SJCRH30 (cell line): ENCODE measurements at places on chromosomes 7 and 10. TPM values are rescaled to one million over a fixed set of nuclear protein-coding genes. Genes with fewer than 3 reads are reported as not detected.

- DNase-seq = no peak
Observed at GRCh38 chr10:110349386-110349785, 44.7 kb upstream of the SMNDC1 start.

DNA sequence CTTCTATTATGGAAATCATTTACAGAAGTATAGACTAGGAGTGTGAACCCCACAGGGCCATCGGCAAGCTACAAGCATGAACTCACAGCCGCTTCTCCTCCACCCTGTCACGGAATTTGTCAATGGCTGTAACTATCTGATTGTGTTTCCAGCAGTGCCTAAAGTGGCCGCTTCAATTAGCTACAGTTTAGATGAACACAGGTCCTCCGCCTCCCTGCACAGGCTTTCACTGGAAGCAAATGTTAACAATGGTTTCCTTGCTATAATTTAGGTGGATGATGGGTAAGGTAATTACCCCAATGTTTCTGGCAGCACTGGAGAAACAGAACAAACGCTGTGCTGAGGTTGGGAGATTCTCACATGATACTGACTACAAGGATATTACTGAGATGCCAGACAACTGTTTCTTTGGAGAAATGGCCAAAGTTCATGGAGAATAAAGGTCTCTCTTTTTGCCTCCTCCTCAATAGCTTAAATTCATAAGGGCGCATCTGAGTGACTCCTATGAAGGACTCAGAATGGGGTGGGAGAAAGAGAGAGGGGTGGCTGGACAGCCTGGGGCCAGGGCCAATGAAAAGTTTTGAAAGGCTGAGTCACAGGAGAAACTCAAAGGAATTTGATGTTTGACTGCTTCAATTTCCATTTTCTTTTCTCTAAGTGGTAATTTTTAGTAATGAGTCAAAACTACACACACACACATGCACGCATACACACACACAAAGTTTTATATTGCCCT lies 78.9 kb downstream of the SVIL start:
- DNase-seq = no peak

GRCh38 chr7:70456719-70457118 lies 675.2 kb upstream of the GALNT17 start:
- no peak for DNase-seq

DNA sequence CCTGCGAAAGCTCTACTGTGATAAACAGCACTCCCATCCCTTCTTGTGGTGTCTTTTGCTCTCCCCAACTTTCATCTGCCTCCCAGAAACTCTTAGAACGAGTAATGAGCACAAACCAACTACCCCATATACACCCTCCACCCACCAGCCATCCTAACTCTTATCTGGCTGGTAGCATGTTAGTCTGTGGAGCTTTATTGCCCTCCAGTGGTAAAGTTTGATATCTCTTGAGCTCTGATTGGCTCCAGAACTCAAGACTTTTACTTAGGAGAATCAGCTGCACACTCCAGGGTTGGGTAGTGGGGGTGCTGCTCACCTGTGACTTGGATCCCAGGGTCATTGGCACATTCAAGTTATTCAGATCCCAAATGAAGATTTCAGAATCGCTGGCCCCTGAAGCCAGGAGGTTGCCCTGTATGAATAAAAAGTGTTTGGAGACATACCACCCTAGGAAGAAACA lies 10.9 kb downstream of the SEC31B start:
- peak; percentile 29 for DNase-seq

DNA sequence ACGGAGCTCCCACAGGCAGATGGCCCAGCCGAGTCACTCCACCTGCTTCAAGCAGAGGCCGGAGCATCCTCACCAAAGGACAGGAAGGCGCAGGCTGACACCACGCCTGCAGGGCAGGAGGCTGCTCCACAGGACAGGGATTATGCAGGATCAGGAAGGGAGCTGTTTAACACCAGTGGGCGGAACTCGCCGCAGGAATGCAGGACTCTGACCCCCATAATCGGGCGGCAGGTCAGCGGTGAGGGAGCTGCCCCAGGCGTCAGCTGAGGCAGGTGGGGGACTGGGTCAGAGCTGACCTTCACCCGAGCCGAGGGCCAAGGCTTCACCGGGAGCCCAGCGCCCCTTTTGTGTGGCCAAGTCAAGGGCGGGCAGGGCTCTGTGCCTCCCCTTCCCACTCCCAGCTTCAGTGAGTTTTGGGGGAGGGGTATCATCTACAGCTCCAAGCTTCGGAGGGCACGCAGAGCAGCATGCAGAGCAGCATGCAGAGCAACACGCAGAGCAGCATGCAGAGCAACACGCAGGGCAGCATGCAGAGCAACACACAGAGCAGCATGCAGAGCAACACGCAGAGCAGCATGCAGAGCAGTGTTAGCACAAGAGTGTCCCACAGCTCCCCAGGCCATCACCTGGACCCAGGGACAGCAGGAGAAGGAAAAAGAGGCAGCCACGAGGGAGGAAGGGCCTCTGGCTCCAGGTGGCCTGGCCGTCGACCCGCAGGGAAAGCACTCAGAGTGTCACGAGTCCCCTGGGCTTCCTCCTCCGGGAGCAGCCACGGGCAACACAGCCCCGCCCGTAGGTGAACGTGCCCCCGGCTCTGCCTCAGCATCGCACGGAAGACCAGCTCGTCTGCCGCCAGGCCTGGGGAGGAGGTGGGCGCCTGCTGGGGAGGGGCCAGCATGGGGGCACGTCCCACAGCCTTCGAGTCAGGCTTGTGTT lies 151.7 kb upstream of the PPP2R2D start:
- DNase-seq = no peak

DNA sequence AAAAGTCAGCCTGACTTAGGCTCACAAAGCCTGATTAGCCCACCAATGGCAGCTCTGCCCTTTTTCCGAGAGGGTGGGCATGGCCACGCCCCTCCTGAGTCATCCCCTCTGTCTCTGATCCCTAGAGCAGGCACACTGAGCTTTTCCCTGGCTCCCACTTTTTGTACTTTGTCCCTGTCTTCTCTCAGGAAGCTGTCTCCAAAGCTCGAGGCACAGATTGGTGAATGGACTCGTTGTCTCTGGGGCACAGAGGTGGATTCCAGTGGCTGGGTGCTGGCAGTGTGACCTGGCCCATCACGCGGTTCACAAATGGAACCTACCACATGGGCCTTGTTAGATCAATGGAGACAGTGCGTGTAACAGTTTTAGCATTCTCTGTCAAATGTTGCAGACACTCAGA lies 313.5 kb downstream of the WDR37 start:
- no peak for DNase-seq

DNA sequence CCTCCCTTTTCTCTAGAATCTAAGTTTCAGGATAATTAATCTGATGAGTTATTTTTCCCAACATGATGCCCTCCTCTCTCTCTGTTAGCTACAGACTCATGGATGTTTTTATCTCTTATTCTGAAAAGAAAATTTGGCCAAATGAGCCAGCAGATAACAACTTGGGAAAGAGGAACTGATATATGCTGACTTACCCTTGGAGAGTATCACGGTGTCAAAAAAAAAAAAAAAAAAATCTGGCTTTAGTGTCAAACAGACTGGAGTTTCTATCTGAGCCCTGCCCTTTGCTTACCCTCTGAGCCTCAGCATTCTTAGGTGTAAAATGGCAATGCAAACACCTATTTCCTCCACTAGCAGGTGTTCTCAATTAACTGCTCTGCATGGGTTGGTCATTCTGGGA lies 190.4 kb downstream of the AHR start:
- DNase-seq = no peak

GRCh38 chr7:102075126-102075525 lies 211.5 kb upstream of the SH2B2 start:
- no peak for DNase-seq

The INMT gene
- total RNA-seq = 0.08 and 0.24 TPM in 2 replicates

DNA sequence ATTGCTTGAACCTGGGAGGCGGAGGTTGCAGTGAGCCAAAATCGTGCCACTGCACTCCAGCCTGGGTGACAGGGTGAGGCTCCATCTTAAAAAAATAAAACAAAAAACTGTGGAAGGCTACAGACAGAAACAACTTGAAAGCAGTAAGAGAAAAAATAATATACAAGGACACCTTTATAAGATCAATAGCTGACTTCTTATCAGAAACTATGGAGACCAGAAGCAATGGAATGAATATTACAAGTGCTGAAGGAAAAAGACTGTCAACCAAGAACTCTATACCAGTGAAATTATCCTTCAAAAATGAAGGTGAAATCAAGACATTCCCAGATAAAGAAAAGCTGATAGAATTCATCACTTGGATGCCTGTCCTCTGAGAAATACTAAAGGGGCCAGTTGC lies 49.0 kb downstream of the RBAK start:
- DNase-seq = no peak

- peak; percentile 44 for DNase-seq
Observed at GRCh38 chr7:151757274-151757673, 119.6 kb downstream of the PRKAG2 start.
